ENCODE measurements at places on chromosomes 12 and 14.

DNA sequence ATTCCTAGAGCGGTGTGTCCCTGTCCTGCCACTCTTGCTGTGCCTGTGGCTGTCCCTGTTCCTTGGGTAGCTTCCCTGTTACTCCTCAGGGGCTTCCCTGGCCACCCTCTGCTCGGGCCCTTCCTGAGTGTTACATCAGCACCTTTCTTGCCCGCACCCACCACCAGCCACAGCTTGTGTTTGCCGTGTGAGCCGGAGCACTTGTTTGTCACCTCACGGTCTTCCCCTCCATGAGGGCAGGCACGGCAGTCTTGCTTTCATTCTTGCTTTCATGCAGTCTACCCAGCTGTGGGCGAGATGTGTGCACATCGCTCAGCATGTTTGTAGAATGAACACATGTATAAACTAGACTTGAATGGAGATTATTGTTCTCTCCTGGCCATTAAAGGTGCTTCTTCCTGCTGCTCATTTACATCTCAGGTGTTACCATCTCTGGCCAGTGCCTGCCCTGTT, 42.0 kb downstream of the TRAF3 start:
- DNase-seq, result peak; percentile 85

DNA sequence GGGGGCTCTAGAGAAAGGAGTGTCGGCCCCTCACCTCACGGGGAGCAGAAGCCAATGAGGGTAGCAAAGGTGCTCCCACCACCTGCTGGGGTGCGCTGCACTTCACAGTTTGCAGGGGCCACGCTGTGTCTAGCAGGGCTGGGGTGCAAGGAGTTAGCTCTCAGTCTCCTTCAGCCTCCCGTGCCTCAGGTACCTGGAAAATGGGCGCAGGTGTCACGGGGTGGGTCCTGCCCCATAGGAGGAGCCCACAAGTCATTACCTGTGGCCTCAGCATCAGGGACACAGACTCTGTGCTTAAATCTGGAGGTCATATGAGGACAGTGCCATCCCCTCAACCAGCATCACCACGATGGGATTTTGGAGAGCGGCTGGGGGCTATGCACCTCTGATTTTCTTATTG, 326.7 kb downstream of the ADGRD1 start:
- DNase-seq, result no peak

GRCh38 chr12:75452675-75453330, 27.8 kb upstream of the GLIPR1 start:
- no peak for DNase-seq

DNA sequence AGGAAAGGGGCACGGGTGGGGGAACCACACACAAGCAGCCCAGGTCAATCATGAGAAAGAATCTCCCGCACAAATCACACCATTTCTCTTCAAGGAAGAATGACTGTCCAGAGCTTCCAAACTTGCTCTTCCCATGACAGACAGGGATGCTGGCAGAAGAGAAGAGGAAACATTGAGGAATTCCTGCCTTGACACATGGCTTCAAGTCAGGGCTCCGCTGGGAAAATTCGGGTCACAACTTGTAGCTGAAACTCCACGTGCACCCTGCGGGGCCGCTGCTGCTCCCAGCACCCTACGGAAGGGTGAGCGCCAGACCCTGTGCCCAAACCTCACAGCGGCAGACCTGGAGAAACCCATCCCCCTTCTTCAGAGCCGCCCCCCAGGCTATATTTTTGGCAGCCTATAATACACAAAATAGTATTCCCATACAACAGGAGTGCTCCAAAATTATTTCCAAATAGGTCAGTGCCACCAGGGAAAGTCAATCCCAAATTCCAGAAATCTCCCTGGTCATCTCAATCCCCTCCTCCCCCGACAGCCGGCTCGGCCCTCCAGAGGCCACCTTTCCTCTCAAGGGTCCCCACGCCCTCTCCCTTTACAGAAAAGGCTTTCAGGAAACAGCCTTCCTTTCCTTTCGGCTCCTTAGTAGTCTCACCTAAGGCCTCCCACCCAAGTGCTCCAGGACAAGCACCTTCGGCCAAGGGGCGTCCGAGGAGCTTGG, 1.3 kb downstream of the TMEM132D start:
- no peak for DNase-seq

DNA sequence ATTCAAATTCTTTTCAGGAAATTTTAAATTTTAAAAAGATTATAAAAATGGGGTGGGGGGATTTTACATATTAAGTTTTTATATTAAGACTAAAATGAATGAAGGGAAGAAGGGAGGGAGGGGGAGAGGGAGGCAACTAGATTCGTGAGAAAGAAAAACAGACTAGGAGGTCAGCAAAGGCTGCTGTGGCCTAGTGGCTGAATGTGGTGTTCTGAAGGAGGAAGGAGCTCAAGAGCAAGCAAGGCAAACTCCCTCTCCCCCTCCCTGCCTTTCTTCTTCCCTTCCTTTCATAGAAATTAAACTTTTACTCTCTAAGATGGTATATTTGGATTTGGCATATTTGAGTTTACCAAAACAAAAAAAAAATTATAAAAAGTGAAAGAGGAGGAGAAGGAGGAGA, 18.1 kb downstream of the DYRK2 start:
- DNase-seq, result no peak

DNA sequence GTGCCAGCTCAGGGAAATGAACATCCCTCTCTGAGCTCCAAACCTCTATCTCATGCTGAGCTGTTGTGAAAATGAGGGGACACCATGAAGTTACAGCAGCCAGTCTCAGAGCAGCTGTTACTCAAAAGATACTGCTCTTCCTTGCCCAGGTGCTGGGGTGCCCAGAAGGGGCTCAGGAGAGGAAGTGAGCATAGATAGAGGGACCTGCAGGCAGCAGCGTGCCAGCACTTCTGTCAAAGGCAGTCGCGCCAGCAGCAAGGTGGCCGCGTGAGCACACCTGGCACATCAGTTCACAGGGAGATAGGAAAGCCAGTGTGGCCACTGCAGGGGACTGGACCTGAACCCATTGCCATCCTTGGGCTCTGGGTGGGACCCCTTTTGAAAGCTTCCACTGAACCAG, 27.8 kb downstream of the C14orf132 start:
- no peak for DNase-seq

DNA sequence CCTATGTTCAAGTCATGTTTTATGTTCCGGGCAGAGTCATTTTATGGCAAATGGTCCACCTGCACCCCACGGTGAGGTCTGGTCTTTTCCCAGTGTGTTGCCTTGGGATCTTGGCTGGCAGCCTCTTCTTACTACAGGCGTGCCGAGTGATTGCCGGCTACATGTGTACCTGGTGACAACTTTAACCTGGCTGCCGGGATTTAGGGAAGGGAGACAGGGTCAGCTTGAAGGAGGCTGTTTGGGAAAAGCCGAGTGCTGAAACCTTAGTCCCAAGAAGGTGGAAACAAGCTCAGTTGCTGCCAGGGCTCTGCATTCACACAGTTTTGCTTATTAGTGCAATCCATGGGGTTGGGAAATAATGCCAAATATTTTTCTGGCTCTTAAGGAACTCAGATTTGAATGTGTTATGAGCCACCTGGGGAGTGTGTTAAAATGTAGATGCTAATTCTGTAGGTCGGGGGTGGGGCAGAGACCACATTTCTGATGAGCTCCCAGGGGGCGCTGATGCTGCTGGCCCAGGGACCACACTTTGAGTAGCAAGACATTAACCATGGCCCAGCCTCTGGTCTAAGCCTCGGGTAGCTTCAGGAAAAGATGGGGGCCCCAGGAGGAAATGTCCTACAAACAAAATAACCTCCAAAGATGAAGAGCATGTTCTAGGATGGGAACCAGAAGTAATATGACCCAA, 179.6 kb downstream of the TBX5 start:
- no peak for DNase-seq

GRCh38 chr14:94686511-94687160, 74.4 kb downstream of the SERPINA3 start:
- DNase-seq, result no peak

DNA sequence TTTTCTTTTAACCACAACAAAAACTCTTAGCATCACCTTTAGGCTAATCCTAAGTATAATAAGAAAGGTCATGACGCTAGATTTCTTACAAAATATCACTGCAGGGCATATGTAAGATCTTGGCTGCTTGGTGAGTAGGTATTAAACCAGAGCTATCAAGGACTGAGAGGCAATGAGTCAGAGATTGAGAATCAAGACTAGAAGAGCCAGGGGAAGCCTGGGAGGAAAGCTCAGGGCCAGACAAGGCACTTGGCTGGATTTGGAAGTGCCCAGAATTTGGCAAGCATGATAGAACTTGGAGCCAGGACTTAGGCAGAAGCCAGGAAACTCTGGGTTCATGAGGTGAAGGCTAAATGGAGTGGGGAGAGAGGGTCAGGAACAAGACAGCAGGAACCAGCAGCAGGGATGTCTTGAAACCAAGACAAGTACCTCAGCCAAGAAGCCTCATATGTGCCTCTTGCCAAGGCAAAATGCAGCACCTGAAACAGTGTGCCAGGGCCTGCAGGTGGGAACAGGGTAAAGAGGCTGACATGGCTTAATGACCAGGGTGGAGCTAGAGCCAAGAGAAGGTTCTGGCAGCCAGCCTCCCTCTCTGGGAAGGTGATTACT, 49.9 kb downstream of the PTHLH start:
- no peak for DNase-seq
